IPS-NIHi11 (cell line): ENCODE measurements at places on chromosomes 2 and 18.

GRCh38 chr2:31739161-31739560 is 158.4 kb upstream of the SRD5A2 start:
- no peak for DNase-seq

- no peak for DNase-seq
Observed at GRCh38 chr2:208311954-208312353, 45.9 kb downstream of the PIKFYVE start.

GRCh38 chr2:119836455-119837142 is 76.9 kb downstream of the PTPN4 start:
- DNase-seq = no peak

- peak; percentile 70 for DNase-seq
Observed at GRCh38 chr18:48896875-48897511, 53.8 kb downstream of the SMAD7 start.

GRCh38 chr2:70816726-70817125 is 3.7 kb downstream of the CLEC4F start:
- DNase-seq = no peak

GRCh38 chr2:40352703-40353099 is 99.2 kb downstream of the SLC8A1 start:
- DNase-seq = no peak

DNA sequence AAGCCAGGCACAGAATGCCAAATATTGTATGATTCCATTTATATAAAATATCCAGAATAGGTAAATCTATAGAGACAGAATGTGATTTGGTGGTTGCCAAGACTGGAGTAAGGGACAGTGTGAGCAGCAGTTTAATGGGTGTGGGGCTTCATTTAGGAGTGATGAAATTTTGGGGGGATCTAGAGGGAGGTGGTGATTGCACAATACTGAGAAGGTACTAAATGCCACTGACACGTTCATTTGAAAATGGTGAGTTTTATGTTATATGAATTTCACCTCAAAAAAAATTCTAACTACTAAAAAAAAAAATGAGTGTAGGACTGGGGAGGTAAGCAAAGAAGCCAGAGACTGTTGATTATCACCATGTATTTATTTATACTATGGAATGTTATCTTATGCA is 974.5 kb upstream of the ZEB2 start:
- no peak for DNase-seq

DNA sequence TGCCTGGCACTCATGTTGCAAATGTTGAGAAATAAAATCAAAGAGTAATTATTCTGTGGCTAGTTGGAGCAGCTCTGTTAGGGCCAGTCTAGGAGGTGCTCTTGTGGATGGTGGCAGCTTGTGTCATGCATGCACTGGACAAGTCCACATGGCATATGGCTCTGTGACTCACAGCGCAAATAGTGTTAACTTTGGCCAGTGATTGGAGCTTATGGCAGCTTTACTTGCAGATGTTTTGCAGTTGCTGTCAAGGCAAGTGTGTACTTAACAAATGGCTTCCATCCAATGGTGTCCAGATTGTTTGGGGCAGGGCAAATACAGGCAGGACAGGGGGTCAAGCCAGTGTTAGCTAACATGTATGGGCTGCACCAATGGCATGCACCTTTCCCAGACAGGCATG is 26.1 kb upstream of the TMX3 start:
- DNase-seq = no peak

- no peak for DNase-seq
Observed at GRCh38 chr2:100865816-100866460, 46.0 kb downstream of the NPAS2 start.

DNA sequence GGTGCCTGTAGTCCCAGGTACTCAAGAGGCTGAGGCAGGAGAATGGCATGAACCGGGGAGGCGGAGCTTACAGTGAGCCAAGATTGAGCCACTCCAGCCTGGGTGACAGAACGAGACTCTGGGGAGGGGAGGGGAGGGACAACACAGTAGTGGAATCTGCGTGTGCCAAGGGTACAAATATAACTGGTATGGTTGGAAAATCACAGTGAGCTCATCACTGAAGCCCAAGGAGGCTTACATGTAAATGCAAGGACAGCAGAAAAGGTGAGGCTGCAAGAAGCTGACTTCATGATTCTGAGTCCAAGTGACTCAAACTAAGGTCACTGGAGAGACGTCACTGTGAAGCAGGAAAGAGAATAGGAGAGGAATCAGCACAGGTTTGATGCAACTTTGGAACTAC is 9.2 kb downstream of the SEPTIN10 start:
- no peak for DNase-seq

- DNase-seq = no peak
Observed at GRCh38 chr2:17051538-17051937, 385.9 kb upstream of the CYRIA start.

GRCh38 chr2:60306267-60306861 is 247.1 kb downstream of the BCL11A start:
- DNase-seq = no peak

DNA sequence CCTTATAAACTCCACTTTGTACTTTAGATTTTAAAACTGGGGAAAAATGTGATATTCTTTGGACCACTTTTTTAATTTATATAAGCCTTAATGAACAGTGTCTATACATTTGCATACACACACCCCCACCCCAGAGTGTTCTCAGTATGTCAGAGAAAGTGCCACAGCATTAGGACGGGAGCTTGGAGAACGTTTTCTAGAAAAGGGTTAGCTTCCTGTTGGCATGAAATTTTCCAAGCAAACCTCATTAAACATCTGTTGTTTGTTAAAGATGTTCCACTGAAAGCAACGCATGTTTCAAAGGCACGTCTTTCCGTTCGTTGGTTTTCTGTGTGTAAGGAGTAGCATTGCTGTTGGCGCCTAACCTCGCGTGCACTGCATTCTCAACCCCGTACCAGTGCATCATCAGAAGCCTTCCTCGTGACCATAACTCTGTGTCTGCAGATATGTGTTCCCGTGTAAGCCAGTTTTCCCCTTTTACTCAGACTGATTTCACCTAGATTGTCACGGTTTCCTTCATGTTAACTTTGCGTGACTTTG is 228.5 kb downstream of the ALPK2 start:
- DNase-seq = no peak

- peak; percentile 78 for DNase-seq
Observed at GRCh38 chr2:227406177-227407031, 18.7 kb upstream of the SCYGR1 start.
